ENCODE measurements at places on chromosomes 13 and 19. TPM values are rescaled to one million over a fixed set of nuclear protein-coding genes. Genes with fewer than 3 reads are reported as not detected.

PINLYP gene
- total RNA-seq = 4.6 TPM

CYP4F2 gene
- total RNA-seq = 0.14 TPM

JAK3 gene
- 4.7 TPM for total RNA-seq

APOC1 gene
- total RNA-seq = 3.0 TPM

IL11 gene
- total RNA-seq = not detected

ZNF17 gene
- total RNA-seq = 17.4 TPM

F2RL3 gene
- 4.3 TPM for total RNA-seq

IL17D gene
- total RNA-seq = 2.7 TPM

KLK3 gene
- not detected for total RNA-seq

NPAS1 gene
- total RNA-seq = not detected

HIPK4 gene
- not detected for total RNA-seq

KCNN1 gene
- total RNA-seq = not detected

Measured in uterus (tissue), 4 donors.